ENCODE measurements at places on chromosomes 13 and 19.

GRCh38 chr19:4152241-4152998 is 1.0 kb upstream of the CREB3L3 start:
- no peak for DNase-seq

DNA sequence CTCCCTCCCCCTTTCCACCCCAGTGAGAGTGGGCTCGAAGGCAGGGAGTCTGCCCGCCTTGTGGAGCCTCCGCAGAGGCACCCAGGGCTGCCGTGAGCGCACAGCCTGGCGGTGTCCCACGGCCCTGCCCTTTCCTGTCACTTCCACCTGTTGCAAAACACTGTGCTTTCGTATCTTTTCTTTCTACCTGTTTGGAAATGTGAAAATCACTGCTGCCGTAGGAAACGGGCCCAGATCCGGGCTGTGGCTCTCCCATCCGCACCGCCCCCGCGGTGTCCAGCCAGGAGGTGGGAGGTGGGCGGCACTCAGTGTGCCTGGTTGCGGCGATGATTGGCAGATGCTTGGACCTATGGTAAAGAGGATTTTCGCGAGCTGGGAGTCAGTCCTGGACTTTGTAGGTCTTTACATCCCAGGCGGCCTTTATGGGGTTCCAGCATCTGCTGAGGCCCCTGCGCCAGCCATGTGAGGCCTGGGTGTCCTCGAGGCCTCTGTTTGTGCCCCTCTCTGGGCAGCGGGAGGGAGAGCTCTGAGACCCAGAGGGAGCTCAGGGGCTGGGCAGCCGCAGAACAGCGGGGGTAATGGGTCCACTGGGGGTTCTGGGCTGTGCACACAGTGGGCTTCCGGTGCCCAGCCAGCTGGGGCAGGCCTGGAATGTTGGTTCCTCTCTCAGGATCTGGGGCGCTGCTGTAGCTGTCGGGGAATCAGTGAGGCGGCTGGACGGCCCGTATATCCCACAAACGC is 6.1 kb downstream of the STK11 start:
- no peak for DNase-seq

DNA sequence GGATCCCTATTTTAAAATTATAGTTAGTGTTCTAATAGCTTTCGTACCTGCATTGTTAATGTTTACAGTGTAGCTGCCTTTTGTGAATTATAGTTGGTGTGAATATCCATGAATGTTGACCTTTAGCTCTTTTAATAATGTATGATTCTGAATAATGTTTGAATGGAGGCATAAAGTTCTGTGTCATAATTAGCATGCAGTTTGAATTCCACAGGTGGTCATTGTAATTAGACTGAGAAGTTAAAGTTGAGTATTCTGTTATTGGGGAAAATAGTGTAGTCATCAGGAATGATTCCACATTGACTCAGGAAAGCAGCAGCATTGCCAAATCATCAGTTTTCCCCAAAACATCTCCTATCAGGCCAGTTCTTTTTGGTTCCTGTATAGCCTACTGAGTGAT is 12.1 kb downstream of the GPR18 start:
- no peak for DNase-seq

DNA sequence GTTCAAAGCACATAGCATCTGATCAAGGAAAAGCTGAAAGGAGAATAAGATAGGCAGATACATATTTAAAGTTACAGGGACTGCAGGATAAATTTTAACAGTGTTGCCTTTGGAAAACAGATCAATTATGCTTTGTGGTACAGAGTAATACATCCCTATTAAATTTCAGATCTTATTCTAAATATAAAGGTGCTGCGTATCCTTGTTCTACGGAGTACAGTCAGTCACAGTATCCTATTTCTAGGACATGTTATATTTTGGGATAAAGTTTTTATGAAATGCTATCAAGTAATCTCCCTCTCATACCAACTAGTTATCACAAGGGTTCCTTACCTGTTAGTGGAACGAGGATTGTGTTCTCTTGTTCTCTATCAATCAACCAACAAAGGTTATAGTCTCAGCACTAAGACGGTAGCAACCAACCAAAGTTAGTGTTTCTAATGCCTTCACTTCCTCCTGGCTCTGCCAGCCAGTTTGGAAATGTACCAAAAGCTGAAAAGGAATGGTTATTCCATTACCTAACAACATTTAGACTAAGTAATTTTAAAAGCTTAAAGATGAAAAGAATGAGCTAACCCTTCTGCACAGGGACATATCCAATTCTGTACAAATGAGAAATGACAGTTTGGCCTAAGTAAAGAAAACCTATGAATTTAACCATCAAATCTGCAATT is 35.2 kb downstream of the TSC22D1 start:
- no peak for DNase-seq

DNA sequence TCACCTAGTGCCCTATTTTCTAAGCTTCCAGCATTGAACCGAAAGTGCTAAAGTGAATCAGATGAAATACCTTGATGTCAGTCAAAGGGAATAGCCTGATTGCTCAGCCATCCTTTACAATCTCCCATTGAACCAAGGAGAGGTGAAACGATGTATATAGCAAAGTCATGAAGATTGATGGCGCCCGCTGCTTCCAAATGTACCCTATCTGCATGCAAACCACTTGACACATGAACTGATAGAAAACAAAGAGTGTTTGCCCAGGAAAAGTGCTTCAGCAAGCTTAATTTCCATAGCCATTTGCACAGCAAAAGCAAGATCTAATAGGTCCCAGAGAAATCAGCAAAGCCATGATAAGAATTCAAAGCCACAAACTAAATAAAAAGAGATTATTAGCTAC is 624.9 kb upstream of the PCDH9 start:
- no peak for DNase-seq

- DNase-seq, result no peak
Measured at GRCh38 chr19:38440592-38440991, 7.1 kb downstream of the RYR1 start.

DNA sequence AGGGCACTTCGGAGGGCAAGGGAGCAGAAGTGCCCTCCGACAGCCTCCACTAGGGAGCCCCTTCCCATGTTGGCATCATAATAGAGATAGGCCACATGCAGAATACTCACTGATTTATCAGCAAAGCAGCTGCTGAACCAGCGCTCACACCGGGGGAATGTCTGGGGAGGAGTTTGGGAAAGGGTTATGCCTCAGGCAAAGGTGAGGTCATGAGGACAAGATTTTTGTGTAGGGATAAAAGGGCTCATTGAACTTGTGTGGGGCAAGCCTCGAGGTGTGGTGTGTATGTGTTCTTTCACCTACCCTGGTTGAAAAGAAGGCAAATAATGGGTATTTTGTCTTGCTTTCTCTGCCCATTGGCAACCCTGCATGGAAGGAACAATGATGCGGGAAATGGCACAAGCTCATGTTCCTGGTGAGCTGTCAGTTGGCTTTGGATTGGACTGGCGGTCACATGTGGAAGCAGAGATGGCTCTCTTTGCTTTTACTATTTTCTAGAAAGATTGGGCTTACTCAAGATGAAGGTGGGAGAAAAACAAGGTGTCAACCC is 39.1 kb upstream of the SLC7A9 start:
- no peak for DNase-seq

- no peak for DNase-seq
Measured at GRCh38 chr19:50720921-50721381, 1.3 kb upstream of the SHANK1 start.

DNA sequence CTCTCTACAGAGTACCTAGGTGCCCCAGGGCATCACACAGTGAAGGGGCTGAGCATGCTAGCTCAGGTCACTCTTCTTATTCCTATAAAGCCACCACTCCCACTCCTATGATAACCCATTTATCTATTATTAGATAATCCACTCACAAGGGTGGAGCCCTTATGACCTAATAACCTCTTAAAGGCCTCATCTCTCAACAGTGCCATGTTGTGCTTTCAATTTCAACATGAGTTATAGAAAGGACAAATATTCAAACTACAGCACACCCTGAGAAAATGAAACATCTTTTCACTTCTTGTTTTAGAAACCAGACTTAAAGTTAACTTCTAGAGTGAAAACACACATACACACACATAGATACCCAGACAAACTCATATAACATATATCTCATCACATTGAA is 1494.9 kb upstream of the MIR17HG start:
- no peak for DNase-seq

GRCh38 chr13:92886535-92887077 is 340.0 kb upstream of the GPC6 start:
- no peak for DNase-seq

DNA sequence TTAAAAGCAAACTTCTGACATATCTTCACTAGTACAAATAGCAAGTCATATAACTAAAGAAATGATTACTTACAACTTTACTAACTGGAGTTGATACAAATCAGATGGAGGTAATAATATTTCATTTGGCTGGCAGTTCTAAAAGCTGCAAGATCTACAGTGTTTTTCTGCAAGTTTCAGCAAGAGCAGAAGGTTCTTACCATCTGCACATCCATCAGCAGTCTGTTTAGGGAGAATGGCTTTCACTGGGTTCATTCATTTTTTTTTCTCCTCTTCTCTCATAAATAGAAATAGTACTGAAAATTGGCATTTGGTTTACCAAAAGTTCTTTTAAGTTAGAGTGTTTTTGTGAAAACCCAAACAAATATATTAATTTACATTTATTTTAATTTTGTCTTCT is 3.1 kb upstream of the SHISA2 start:
- DNase-seq, result no peak

DNA sequence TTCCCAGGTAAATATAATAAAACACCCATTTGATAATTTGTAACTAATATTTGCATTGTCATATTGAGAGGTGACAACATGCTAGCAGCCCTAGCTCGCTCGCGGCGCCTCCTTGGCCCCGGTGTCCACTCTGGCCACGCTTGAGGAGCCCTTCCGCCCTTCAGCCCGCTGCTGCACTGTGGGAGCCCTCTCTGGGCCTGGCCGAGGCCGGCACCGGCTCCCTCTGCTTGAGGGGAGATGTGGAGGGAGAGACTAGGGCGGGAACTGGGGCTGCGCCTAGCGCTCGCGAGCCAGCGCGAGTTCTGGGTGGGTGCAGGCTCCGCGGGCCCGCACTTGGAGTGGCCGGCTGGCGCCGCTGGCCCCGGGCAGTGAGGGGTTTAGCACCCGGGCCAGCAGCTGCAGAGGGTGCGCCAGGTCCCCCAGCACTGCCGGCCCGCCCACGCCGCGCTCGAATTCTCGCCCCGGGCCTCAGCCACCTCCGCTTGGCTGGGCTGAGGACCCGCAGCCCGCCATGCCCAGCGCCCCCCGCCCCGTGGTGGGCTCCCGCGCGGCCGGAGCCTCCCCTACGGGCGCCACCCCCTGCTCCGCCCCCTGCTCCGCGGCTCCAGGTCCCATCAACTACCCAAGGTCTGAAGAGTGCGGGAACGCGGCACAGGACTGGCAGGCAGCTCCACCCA is 594.4 kb downstream of the SLITRK6 start:
- DNase-seq, result no peak

DNA sequence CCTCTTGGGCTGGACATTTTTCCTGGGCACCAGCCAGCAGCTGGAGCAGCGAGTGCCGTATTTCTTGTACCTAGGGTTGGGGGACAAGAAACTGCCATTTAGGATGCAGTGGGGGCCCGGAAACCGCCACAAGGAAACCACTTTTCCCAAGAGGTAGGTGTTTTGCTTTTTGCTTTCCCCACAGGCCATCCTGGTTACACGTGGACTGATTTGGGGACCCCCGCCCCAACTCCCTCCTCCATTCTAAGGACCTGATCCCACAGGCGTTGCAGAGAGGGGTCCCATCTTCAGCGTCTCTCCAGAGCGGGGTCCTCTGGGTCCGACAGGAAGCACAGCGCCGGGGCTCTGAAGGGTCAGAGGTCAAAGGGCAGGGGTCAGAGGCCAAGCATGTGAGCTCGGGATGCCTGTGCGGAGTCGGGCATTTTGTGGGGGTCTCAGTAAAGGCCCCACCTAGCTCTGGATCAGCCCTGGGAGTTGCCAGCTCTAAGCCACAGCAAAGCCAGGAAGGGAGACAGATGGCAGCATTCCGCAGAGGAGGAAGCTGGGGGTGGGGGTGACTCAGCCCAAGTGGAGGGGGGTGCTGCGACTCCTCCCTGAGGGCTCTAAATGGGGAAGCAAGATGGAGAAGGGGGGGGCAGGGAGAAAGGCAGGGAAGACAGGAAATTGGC is 4.3 kb downstream of the ZGLP1 start:
- no peak for DNase-seq

DNA sequence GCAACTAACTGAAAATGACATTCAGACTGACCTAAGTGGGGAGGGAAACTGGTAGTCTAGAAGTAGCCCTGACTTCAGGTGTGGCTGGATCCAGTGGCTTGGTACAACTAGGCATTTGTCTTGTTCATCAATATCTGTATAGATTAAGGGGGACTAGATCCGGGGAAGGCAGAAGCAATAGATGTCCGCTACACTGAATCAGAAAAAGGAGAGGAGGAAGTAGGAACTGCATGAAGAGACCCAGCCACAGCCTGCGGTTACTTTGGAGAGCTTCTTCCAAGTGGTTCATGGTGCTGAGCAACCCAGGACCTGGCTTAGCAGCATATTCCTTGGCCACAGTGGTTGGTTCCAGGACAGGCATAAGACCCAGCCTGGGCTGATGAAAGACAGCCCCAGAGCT is 9.9 kb upstream of the PRODH2 start:
- no peak for DNase-seq

GRCh38 chr13:58728126-58728525 is 1096.6 kb downstream of the PCDH17 start:
- no peak for DNase-seq

GRCh38 chr19:47161876-47162489 is 31.3 kb downstream of the SAE1 start:
- no peak for DNase-seq

- DNase-seq, result no peak
Measured at GRCh38 chr13:52887165-52887564, 38.7 kb upstream of the PCDH8 start.

DNA sequence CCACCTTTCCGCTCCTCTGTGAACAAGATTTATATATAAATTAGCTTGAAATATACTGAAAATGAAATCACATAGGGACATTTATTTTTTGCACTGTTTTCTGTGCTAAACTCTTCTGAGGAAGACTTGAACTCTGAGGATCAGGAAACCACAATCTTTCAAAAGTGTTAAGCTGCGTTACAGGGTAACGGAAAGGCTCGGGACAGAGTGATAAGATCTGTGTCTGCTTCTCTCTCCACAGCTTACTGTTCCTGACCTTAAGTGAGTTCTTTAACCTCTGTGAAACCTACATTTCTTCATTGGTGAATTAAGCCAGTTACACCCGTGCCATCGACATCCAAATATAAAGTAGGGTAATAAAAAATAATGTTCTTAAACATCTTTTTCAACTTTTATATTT is 38.9 kb downstream of the DACH1 start:
- no peak for DNase-seq

DNA sequence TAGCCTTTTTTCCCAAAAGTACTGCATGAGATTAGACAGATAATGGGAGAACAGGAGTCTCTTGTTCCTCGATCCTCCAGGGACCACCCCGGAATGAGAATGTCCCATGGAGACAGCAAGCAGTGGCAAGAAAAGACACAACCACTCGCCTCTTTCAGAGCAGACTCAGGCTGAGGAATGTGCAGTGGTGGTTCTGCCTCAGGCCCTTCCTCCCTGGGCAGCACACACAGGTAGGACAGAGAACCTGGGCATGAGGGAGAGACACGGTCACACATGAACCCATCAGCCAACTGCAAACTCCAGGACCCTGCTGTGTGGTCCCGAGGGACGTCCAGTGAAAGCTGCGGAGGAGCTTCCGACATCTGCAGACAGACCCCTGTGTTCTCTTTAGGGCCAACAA is 31.0 kb downstream of the CRYL1 start:
- DNase-seq, result no peak
